ENCODE measurements at places on chromosomes 13 and 19. TPM values are rescaled to one million over a fixed set of nuclear protein-coding genes. Genes with fewer than 3 reads are reported as not detected.

CASP14 gene
- total RNA-seq, result not detected

CYP4F2 gene
- total RNA-seq, result 0.07 TPM

SLC25A41 gene
- total RNA-seq, result 0.11 TPM

GSX1 gene
- total RNA-seq, result not detected

ZNF471 gene
- total RNA-seq, result 0.02 TPM

KCNC3 gene
- total RNA-seq, result 1.4 TPM

CYP2A6 gene
- total RNA-seq, result not detected
